ENCODE measurements at places on chromosomes 3 and 15.

- no peak for DNase-seq
Measured at GRCh38 chr15:89836267-89837133, 21.8 kb upstream of the ANPEP start.

DNA sequence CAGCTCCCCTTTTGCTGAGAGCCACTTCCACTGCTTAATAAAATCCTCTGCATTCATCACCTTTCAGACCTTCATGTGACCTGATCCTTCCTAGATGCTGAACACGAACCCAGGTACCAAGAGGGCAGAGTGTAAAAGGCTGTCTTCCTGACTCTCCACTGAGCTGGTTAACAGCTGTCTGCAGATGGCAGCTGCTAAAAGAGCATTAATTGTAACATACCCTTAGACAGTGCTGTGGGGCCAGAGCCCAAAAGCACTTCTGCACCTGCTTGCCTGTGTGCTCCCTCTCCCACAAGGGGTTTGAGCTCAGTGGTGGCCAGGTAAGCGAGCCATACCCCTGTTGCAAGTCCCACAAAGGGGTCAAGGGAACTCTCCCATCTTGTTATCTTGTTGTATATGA lies 187.3 kb downstream of the UBE2E2 start:
- no peak for DNase-seq

DNA sequence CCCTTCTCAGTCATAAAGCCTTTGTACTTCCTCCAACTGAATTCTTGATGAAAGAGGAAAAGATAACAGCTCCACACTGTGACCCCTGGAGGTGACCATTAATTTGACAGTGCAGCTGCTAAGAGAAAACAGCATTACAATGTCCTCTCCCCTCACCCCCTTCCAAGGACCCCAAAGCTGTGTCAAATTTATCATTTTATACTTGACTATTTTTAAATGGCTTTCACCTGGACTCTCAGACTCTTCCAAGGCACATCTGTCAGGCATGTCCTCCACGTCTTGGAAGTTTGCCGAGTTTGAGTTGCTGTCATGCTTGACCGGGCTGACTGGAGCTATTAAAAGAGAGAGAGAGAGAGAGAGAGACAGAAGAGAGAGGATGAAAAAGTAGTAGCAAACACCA lies 236.5 kb downstream of the WDR72 start:
- peak; percentile 26 for DNase-seq

- no peak for DNase-seq
Measured at GRCh38 chr3:142958707-142959106, 4.8 kb downstream of the PAQR9 start.

- DNase-seq, result no peak
Measured at GRCh38 chr3:39638301-39638700, 170.8 kb downstream of the MOBP start.

DNA sequence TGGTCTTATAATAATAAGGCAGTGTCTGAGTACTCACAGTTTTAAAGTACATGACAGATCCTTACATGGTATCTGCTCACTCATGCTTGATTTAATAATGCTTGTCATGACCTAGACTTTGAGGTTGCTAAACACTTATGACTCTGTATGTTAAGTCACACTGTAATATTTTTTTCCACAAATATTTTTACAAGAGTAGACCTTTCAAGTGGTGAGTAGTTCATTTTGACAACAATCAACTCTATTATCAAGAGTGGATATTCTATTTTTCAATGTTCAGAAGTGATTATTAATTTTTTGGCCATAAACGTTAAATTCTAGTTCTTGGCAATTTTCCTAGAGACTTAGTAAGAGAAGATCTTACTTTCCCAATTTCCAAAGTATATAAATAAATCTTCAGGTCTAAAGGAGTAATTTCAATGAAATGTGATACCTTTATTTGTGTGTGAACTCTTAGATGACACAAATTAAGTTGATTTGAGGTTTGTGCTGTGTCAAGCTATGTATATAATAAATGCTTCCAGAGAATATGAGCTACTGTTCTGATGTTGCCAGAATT lies 104.5 kb downstream of the NLGN1 start:
- DNase-seq, result no peak

- no peak for DNase-seq
Measured at GRCh38 chr3:76111808-76112207, 326.5 kb upstream of the ZNF717 start.

GRCh38 chr3:180829409-180830405 lies 82.8 kb upstream of the FXR1 start:
- no peak for DNase-seq

GRCh38 chr3:19489936-19490335 lies 341.6 kb downstream of the KCNH8 start:
- DNase-seq, result no peak

DNA sequence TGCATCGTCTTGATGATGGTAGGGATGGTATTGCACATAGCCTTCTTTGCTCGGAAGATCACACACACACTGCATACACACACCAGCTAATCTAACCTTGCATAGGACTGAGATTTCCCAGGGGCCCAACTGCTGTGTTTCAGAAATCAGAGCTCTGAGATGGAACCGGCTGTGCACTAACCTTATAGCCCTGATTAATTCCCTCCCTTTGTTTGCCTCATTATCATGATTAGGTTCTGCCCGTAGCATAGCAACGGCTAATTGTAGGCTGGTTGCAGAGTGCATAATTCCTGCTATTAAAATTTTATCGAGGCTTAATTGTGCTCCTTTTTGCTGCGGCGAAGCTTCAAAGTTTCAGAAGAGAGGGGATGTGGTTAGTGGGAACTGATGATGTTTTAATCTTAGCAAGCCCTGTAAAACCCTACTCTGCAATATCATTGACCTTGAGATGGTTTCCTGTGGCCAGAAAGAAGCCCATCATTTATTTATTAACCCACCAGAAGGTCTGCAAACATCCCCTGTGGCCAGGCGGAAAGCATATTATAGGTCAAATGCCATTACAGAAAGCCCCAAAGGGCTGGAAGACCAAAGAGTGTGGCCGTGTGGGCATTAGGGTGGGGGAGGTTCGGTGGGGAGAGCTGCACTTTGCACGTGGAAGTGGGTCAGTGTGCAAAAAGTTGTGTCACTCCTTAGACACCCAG lies 56.2 kb upstream of the GLCE start:
- DNase-seq, result no peak

DNA sequence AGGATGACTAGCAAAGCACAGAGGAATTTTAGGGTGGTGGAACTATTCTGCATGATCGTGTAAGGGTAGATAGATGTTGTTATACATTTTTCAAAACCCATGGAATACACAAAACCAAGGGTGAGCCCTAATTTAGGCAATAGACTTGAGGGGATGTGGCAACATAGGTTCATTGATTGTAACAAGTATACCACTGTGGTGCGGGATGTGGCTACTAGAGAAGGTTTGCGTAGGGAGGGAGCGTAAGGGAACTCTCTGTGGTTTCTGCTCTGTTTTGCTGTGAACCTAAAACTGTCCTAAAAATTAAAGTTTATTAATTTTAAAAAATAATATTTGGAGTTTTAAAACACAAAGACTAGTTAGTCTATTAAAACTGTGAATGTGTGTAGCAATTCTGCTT lies 202.8 kb downstream of the PLCL2 start:
- no peak for DNase-seq

GRCh38 chr15:62337934-62338333 lies 172.8 kb upstream of the C2CD4B start:
- DNase-seq, result no peak

DNA sequence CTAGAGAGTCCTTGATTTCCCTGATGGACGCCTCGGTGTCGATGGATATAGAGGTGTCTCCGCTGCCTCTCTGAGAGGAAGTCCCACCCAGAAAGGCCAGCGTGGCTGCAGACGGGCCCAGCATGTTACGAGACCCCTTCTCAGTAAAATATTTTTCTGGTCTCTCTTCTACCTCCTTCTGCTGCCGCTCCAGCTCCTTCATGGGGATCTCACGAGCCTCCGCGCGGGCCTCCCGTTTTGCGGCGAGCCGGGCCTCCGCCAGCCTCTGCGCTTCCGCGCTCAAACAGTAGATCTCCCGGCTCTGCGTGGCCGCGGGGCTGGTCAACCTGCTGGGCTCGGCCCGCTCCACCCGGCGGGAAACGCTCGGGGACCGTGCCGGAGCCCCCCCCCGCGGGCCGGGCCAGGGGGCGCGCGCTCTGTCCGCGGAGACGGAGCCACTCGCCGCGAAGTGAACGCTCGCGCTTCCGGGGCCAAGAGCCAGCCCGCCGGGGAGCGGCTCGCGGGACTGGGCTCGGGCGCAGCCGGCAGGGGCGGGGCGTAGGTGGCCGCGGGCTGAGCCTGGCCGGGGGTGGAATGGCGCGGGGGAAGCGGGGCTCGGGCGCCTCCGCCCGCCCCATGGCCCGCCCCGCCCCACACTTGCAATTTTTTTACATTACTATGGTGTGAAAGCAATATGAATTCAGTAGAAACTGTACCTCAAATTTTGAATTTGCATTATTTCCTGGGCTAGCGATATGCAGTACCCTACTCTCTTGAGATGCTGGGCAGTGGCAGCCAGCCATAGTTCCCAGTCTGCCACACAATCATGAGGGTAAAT lies 10.2 kb upstream of the KCNMB3 start:
- DNase-seq, result peak; percentile 73

GRCh38 chr3:53103397-53104296 lies 26.6 kb downstream of the RFT1 start:
- no peak for DNase-seq

DNA sequence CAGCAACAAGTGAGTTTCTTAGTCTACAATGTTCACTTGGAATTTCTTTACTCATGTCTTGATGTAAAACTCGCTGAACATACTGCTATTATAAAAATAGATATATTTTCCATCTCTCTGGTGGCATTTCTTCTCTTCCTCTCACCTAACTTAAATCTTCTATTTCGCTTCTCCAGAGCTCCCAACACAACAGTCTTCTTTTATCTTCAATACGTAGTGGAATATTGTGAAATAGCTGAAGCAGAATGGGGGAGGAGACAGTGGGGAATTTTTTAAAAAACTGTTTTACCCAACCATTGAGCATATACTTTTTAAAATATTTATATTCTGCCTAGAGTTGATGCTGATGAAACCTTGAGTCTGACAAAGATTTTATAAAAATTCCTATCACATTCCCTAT lies 548.5 kb downstream of the RBMS3 start:
- DNase-seq, result no peak
